ENCODE measurements at places on chromosomes 2 and 18. TPM values are rescaled to one million over a fixed set of nuclear protein-coding genes. Genes with fewer than 3 reads are reported as not detected.

DNA sequence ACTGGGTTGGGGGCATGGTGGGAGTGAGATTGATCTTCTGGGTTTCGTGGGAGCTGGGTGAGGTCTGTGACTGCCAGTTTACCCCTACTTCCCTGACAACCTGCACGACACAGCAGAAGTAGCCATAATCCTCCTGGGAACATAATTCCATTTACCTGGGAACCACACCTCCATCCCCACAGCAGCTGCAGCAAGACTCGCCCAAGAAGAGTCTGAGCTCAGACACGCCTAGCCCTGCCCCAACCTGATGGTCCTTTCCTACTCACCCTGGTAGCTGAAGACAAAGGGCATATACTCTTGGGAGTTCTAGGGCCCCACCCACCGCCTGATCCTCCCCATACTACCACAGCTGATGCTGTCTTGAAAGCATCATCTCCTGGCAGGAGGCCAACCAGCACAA, 43.8 kb downstream of the FLACC1 start:
- DNase-seq = no peak

- peak; percentile 40 for DNase-seq
Observed at GRCh38 chr2:219001577-219002394, 8.6 kb upstream of the CRYBA2 start.

DNA sequence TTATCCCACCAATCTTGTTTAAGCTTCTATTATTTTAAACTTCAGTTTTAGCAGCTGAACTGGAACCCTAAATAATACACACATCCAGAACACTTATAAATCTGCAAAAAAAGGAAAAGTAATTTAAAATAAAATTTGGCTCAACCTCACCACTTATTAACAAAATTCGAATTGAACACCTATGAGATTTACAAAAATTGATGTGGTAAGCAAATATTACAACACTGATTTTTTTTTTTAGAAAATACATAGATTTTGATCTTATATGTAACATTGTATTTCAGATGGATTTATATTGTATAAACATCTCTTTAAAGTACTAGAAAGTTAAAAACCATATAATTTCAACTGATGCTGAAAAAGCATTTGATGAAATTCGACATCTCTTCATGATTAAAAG, 81.3 kb upstream of the DYNAP start:
- no peak for DNase-seq

The DPYSL5 gene
- total RNA-seq = 8.4 TPM

The MC4R gene
- total RNA-seq = not detected

Measured in HCT116 (cell line).